ENCODE measurements at places on chromosomes 1 and 21.
A peak's percentile ranks its signal among the peaks of the same experiment; 100 is the strongest.

- no peak for DNase-seq
Observed at GRCh38 chr1:211756471-211757020, 74.0 kb downstream of the LPGAT1 start.

DNA sequence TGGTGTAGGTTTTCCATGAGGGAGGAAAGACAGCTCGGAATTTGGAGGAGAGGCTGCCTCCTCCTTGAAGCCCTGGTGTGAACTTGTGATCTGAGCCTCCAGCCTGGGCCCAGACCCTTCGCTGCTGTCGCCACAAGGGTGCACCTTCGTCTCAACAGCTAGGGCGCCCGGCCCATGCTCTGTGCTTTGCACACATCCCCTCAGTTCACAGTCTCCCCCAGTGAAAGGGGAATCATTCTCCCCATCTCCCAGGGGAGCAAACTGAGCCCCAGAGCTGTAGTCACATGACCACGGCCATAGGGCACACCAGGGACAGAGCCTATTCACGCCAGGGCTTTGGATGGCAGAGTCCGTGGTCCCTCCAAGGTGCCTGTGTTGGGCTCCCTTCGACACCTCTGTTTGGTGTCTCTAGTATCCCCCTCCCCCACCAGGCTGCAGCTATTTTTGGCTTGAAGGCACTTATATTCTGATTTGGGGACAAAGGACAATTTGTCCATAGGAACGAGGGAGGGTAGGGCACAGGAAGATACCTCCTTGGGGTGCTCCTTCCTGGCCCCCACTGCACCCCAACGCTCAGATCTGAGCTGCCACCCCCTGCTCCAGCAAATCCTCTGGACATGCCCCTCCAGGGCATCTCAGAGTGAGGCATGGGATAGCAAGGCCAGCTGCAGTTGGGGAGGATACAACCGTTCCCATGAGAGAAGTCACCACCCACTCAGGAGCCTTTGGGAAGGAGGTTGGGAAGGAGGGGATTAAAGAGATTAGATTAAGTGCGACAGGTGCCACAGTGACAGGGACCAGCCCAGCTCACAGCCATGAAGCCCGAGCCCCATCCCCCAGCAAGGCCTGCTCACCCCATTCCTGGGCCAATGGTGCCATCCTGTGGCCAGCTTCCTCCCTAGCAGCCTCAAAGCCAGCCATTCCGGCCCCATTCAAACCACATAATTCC lies 15.7 kb downstream of the MATN1 start:
- peak; percentile 20 for DNase-seq

- no peak for DNase-seq
Observed at GRCh38 chr1:160666079-160666442, 19.2 kb upstream of the SLAMF1 start.

DNA sequence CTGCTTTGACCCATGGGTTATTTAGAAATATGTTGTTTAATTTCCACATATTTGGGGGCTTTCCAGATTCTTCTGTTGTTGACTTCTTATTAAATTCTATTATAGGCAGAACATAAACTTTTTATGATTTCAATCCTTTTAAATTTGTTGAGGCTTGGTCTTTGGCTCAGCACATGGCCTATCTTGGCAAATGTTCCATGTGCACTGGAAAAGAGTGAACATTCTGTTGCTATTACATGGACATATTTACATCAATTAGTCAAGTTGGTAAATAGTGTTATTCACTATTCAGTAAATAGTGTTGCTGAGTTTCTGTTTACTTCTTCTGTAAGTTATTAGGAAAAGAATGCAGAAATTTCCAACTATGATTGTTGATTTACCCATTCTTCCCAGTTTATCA lies 75.4 kb downstream of the ETS2 start:
- no peak for DNase-seq

DNA sequence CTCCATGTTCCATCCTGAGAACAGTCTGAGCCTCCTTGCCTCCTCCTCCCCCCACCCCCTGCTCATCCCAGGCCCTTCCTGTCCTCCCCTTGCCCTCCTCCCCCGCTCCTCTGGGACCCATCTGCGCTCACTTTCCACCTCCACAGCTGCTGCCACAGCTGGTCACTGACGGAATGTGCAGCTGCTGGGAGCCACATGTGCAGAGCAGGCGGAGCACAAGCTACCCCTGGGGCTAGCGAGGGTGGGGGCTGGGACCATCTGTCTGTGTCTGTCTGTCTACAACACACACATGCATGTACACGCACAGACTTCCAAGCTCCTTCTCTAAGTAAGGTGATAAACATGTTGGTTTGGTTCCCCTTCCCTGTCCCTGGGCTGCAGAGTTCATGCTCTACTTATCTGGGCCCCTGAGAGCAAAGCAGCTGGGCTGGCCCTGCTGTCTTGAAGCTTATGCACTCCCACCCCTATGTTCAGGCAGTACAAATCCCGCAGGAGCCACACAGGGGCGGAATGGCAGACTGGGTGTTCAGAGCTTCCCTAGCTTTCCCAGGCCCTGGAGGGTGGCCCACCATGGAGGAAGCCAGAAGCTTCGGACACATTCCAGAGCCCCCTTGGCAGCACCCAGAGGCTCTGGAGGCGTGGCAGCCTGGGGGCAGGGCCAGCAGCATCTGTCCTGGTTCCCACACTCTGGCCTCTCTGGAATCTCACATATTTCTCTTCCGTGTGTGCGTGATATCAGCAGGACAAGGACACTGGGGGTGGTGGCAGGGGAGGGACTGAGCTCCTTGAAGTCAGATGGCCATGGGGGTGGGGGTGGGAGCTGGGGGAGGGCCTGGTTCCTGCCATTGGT lies 7.0 kb upstream of the HEYL start:
- no peak for DNase-seq

GRCh38 chr1:25712299-25712970 lies 87.6 kb upstream of the SELENON start:
- no peak for DNase-seq

DNA sequence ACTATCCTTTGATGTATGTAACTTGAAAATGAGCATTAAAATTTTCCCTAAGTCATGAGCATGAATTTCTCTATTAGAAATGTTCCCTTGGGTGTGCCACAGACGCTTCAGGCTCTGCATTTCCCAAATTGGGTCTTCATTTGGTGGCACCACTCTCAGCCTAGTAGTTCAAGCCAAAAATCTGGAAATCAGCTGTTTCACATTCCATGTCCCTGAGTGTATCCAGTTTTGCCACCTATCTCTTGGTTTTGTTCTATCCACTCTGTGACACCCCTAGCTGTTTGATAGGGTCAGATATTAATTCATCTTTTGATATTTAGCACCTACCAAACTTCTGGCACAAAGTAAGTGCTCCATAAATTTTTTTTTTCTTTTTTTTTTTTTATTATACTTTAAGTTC lies 89.5 kb upstream of the DPH5 start:
- DNase-seq, result no peak

GRCh38 chr1:84869720-84870119 lies 23.3 kb downstream of the LPAR3 start:
- no peak for DNase-seq

DNA sequence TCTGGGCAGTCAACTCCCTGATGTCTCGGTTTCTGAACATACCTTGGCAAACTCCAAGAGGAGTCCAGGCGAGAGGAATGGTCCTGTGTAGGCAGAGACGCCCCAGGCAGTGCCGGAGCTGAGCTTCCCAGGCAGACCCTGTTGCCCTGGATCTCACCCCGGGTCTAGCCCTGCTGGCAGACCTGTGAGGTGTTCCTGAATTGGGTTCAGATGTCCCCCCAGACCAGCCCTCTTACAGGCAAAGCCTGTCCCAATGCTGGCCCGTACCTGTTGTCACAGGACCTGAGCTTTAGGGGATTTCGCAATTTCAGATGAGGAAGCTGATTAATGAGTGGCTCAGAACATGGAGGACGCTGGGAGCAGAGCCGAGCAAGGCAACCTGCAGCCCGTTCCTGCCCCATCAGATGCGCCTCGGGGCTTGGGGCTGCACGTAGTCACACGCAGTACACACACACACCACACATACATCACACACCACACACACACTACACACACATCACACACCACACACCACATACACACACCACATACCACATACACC lies 38.5 kb upstream of the PDE9A start:
- DNase-seq, result no peak

DNA sequence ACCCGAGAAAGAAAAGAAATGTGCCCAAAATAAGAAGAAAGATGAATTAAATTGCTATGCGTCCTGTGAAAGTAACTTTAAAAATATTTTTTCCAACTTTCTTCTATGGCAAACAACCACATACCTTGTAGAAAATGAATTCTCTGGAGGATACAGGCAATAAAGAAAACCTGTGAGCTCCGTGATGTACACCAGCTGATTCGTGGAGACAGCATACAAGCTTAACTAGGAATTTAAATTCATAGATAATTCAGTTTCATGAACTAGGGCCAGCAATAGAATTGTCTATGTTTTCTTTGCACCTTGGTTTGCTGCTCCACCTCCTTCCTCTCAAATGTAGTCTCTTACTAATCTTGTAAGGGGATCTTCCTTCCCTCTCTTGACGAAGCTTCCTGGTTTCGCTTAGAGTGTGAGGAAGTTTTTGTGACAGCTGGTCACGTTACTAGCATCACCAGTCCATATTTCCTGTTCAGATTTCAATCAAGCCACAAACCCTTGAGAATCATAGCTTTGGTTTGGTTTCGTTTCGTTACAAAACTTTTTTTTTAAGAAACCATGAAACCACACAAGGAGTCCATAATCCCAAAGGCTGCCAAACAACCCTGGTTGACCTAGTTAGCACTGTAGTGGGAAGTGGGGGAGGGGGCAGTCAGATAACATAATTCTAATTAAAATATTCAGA lies 35.8 kb downstream of the GREM2 start:
- DNase-seq, result no peak

GRCh38 chr1:162420120-162420519 lies 8.2 kb upstream of the SH2D1B start:
- DNase-seq, result no peak

DNA sequence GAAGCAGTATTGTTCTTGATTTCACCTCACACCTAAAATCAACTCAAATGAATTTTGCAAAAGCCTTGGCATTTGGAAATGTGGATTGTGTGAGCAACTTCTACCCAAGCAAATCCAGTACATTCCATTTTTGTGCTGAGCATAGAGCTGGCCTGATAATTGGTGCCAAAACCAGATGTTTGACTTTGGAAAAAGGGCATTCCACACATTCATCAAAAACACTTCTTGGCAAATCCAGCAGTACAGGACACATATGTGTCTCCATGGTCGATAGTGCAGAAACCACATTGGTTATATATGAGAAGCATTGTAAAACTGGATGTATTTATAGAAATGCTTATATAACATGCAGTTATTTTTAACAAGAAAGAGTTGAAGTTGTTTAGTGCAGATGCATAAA lies 210.4 kb downstream of the KCNK2 start:
- DNase-seq, result no peak

DNA sequence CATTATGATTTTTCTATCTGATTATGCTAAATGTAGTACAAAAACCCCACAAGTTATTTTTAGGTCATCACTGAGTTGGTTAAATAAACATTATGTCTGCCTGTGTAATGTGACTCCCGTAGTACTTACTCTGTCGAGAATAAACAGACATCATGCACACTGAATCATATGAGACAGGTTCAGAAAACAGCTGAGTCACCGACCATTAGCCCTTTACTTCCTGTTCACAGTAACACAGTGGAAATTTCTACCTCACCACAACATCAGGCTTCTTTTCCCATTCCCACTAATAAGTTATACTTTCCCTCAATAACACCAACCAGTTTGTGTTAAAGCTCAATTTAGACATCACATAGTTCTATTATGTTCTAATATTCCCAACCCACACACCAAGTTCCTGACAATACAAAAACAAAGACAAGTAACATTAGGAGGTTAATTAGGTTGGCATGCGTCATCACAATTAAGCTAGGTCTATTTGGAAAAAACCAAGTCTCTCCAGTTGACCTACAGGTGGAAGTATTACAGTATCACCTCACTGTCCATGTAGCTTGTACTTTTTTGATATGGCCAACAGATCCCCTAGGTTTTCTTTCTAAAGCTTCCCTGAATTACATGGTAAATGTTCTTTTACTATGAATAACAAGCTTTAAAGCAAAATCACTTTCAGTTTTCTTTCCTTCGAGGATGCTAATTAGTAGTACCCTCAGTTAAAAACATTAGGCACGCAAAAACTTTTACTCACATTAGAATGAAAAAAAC lies 154.2 kb downstream of the EIF4G3 start:
- DNase-seq, result peak; percentile 86

DNA sequence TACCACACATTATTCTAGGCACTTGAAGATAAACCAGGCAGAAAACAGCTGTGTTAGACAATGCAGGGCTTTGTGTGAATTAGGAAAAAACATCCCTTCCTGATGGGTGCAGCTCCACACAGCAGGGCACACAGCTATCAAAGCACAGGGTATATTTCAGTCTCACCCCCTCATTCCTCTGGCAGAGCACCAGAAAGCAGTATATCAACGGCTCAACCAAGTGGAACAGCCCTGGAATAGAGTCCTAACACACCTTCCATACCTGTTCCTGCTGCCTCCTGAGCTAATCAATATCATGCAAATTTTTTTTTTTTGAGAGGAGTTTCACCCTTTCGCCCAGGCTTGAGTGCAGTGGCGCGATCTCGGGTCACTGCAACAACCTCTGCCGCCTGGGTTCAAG lies 32.1 kb downstream of the LYST start:
- DNase-seq, result no peak

Data from HS-27A (cell line).